ENCODE measurements at places on chromosomes 7 and 10.

GRCh38 chr7:92723943-92724342, 112.4 kb downstream of the CDK6 start:
- no peak for DNase-seq

- DNase-seq: no peak
Measured at GRCh38 chr10:79221110-79222051, 125.9 kb upstream of the PPIF start.

DNA sequence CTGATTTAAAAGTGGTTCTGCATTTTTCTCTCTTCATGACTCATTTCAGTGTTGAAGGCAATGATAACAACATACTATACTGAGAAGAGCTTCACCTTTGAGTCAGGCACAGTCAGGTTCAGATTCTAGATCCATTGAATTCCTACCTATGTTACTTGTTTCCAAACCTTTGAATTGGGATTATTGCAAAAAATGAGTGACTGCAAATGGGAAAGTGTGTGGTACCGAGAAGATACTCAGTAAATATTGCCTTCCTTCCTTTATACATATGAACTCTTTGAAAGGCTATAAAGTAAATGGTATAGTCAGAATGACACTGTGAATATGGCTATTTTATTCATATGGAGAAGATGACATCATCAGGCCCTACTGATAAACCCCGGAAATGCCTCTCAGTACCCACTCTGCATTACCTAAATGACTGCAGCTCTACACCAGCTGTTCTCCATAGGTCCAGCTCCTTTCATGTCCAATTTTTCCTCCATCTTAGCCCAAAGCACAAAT, 66.7 kb upstream of the FGL2 start:
- DNase-seq: no peak

DNA sequence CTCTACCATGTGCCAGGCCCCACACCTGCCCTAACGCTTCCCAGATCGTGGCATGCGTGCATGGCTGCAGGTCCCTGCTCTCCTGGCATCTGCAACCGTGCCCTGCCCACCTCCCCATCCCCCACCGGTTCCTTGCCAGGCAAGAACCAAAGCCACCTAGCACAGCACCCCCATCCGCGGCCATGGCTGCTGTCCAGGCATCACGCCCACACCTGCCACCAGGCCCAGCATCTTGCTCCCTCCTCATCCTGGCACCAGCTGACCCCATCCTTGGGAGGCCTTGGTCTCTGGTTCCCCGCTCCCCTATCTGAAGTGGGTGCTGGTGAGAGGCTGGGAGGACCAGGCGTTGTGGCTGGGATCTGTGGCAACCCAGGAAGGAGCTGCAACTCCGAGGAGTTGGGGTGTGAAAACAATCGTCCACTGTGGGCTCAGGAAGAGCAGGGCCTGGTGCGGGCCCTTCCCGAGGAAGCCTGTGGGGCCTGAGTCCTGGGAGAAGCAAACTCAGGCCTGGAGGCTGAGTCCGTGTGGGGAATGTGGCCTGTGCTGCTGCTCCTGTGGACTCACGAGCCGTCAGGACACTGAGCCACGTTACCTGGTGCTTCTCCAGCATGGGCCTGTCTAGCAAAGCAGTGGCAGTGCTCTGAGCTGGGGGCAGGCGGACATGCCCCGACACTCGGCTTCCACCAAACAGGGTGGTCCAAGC, 417.1 kb downstream of the DNAJB6 start:
- no peak for DNase-seq

GRCh38 chr7:155731380-155731779, 80.9 kb downstream of the SHH start:
- DNase-seq: no peak

DNA sequence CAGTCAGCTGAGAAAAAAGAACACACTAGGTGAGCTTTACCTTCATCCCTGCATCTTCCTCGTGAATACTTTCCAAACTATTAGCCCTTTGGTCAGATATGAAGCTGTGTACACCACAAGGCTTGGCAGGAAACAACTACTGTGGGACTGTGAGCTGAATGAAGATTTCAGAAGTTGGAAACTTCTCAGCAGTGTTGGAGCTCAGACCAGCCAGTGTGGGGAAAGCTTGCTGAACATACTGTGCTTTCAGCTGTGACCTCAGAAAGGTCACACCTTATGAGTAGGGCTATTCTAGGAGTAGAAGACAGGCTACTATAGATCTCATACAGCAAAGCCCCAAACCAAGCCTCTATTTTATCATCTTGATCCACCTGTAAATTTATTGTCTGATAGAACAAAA, 123.6 kb downstream of the EXOC4 start:
- no peak for DNase-seq

- DNase-seq: no peak
Measured at GRCh38 chr10:108452533-108452932, 1288.0 kb upstream of the SORCS1 start.

- no peak for DNase-seq
Measured at GRCh38 chr7:125399408-125399807, 469.8 kb upstream of the POT1 start.

DNA sequence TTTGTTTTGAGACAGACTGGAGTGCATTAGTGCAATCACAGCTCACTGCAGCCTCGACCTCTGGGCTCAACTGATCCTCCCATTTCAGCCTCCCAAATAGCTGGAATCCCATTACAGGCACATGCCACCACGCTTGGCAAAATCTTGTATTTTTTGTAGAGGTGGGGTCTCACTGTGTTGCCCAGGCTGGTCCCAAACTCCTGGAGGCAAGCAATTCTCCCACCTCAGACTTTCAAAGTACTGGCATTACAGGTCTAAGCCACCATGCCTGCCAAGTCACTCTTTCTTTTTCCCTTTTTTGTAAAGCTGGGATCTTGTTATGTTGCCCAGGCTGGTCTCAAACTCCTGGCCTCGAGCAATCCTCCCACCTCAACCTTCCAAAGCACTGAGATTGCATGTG, 8.3 kb upstream of the NPC1L1 start:
- DNase-seq: no peak

DNA sequence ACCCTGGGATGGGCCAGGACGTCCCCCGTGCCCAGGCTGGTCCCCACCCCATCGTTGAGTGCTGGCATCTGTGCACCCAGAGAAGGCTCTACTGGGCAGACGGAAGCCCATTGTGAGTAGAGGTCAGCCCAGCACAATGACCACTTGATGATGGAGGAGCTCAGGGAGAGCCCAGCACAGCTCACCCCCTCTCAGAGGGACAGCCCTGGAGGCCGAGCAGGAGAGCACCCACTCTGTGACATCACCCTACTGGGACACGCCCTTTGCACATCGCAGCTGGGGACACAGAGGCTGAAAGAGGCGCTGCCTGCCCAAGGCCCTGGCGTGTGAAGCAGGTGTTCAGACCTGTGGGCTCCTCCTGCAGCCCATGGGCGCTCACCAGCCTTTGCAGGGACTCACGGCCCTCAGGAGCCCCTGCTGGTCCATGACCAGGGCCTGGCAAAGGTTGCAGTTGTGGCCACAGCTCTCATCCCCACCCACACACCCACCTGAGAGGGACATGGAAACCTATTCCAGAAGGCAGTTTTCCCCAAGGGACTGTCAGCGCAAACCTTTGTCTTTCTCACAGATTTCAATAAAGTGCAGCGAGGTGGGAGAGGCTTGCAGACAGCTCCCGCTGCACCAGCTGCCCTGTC, 67.2 kb upstream of the PPP2R2D start:
- no peak for DNase-seq

- DNase-seq: no peak
Measured at GRCh38 chr7:15396210-15397158, 165.3 kb downstream of the AGMO start.
